H54 (cell line): ENCODE measurements at places on chromosomes 3 and 15.
A peak's percentile ranks its signal among the peaks of the same experiment; 100 is the strongest.

- no peak for DNase-seq
Measured at GRCh38 chr3:139746481-139746880, 68.7 kb upstream of the NMNAT3 start.

- no peak for DNase-seq
Measured at GRCh38 chr15:91936182-91936775, 82.8 kb downstream of the SLCO3A1 start.

- DNase-seq: no peak
Measured at GRCh38 chr3:63450634-63451363, 172.7 kb downstream of the SYNPR start.

DNA sequence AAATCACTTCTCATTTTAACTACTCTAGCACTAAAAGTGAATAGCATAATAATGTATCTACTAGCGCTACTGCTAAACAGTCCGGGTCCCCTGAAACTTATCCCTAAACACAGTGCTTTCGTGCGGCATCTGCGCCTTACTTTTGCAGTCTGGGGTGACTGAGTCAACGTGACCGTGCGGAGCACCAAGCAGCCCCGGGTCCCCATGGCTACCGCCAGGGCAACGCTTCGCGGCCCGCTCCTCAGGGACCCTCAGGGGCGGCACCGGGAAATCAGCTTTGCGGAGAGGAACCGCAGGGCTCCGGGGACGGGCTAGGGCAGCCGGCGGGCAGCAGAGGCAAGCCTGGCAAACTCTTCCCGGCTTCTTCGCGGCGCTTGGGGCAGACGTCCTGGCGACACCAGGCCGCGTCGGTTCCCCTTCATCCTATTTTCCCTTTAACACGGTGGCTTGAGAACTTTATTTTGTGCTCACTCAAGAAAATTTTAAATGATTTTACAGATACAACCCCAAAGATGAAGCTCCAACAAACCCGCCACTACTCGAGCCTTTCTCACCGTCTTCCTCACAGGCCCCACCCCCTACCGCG lies 757 bp upstream of the DIPK2A start:
- DNase-seq: peak; percentile 16

DNA sequence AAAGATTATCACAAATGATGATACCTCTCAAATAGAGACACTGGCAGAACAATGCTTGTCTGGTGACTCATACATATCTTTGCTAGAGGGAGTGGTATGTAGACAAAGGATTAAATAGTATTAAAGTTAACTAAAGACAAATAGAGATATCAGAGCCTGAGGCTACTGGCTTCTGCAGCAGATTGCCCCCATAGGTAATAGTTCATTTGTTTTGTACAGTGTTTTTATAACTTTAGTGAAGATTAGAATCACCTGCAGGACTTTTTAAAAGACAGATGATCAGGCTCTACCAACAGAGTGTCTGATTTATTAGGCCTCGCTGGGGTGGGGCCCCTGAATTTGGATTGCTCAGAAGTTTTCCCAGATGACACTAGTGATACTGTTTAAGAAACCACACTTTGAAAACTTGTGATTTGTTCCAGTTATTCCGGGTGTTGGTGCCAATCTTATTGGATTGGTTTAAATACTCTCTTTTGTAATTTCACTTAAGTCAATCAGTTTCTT lies 96.4 kb downstream of the NAALADL2 start:
- DNase-seq: no peak

DNA sequence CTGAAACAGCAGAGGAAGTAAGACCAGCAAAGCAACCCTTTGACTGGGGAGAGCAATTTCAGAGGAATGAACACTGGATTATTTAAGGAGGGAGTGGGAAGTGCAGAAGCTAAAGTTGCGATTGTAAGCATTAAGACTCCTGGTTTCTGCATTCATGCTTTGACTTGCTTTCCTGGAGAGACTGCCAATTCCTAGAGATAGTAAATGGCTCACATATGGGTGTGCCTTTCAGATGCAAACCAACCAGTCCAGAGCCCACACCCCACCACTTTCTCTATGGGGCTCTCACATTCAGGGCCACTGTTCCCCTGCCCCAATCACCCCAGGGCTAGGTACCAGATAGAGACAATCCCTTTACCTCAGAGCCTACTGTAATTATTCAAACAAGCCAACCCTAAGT lies 200.9 kb upstream of the EIF1B start:
- DNase-seq: no peak

- no peak for DNase-seq
Measured at GRCh38 chr3:66153481-66154443, 67.0 kb upstream of the SLC25A26 start.

GRCh38 chr3:98188545-98188944 lies 22.0 kb downstream of the OR5H15 start:
- DNase-seq: no peak

GRCh38 chr15:64747578-64747977 lies 27.8 kb downstream of the RBPMS2 start:
- DNase-seq: no peak

DNA sequence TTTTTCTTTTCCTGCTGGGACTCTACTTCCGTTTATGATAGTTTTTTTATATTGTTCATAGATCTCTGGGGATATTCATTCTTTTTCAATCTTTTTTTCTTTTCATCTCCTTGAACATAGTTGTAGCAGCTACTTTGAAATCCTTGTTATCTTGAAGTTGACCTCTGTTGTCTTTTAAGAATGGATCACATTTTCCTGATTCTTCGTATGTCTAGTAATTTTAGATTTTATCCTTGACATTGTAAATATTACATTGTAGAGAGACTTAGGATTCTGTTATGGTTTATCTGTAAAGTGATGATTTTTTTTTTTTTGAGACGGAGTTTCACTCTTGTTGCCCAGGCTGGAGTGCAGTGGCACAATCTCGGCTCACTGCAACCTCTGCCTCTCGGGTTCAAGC lies 20.5 kb downstream of the MKRN2 start:
- DNase-seq: no peak

DNA sequence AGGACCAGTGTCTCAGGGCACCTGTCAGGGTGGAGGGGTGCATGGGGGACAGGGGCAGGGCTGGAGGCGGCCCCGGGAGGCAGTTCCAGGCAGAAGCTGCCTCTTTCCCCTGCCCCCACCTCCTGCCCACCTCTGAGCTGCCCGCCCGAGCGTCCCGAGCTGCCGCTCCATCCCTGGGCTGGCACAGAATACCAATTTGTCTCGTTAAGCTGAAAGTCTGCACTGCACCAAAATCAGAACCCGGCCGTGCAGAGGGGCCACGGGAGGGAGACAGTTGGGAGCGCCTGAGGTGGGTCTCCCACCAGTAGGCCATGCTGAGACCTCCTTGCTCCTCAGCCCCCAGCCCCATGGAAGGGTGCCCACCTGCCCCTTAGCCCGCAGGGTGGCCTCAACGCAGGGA lies 1.3 kb upstream of the ATP2B2 start:
- DNase-seq: no peak

- DNase-seq: no peak
Measured at GRCh38 chr15:82774496-82774895, 31.4 kb downstream of the FSD2 start.

DNA sequence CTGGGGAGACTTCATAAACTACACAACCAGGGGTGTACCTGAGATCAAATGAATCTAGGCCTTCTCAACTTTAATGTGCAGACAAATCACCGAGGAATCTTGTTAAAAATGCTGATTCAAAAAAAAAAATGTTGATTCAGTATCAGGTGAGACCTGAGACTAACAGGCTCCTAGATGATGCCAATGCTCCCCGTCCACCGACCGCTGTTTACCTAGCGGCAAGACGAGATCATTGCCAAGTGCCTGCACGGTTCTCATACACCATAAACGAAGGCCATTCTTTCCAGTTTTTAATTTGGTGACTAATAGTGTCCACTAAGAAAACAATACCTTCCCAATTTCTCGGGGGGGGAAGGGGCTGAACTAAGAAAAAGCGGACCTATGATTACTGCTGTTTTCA lies 2.5 kb upstream of the FSIP1 start:
- DNase-seq: no peak

DNA sequence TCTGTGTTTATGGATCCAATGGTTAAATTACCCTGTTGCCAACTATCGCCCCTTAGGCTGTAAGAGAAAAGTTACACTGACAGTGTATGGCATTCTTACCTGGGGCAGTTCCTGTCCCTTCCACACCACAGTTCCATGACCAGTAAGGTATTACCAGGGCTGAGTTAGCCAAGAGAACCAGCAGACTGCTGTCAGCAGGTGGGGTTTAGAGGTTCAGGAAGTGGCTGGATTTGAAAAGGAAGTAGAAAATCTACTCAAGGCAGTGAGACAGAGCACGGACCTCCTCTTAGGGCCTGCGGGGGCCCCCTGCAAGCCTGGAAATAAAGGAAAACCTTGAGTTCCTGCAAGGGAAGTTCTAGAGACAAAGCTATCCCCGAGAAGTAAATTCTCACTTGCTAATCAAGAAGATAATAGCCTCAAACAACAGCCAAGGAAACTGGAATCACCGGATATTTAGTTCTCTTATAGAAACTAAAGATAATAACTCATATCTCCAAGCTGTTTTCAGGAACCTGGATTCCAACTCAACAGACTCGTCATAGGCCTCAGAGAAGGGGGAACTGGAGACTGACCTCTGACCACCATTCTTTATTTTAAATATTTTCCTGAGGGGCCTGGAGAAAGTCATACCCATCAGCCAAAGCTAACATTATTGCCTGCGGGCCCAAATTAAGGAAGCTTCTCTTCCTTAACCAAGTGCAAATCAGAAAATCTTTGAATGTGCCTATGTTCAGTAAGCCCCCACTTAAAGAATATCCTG lies 161.7 kb downstream of the ANXA2 start:
- no peak for DNase-seq

DNA sequence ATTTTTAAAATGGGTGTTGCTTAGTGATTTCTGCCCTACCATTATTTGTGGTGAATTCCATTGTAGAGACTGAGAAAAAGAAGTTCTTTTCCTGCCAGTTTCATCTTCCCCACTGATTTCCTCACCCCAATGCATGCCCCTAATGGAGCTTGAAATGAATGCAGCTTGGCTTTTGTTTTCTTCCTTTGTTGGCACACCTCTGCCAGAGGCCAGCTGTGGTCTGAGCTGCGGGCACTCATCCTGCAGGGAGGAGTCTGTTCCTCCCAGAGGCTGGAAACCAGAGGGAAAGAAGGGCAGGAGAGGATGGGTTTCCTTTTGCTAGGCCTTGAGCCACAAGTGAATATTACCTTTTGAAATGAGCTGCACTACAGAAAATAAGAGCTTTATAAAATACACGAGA lies 9.3 kb upstream of the ST8SIA2 start:
- no peak for DNase-seq

DNA sequence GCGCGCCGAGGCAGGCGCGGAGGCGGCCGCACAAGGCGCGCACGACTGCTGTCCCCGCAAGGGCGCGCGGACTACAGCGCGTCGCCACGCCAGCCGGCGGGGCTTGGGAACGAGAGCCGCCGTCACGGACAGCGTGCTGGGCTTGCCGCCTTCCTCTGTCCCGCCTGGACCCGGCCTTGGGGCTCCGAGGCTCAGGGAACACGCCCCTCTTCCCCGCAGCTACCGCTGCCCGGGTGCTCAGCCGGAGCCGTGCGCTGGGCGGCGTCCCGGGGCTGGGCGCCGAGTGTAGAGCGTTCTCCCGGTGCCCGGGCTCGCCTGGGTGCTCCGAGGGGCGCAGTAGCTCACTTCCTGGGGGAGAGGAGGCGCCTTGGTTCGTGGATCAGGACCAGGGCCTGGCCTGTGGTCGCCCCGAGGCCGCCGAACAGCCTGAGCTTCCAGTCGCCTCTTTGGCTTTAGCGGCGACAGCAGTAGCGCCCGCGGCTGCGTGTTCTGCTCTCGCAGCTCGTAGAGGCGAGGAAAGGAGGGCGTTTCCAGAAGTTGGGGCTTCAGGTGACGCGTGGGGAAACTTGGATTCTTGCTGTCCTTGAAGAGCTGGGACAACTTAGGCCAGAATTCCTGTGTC lies 226.7 kb upstream of the C2CD4B start:
- DNase-seq: no peak

DNA sequence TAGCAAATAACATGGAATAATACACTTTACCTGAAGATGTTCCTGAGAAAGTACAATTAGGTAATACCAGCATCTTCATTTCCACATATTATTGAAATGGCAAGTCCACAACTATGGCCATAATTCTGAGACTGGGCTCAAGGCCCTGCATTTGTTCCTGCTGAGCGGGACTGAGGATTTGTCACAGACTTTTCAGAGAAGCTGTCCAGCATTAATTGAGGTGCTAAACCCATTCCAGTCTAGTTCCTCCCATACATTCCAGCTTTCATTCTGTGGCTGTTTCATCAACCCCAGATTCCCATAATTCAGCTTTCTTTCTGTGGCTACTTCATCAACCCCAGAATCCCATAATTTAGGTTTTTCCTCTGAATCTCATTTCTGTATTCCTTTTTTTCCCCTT lies 293.4 kb upstream of the GBE1 start:
- no peak for DNase-seq

DNA sequence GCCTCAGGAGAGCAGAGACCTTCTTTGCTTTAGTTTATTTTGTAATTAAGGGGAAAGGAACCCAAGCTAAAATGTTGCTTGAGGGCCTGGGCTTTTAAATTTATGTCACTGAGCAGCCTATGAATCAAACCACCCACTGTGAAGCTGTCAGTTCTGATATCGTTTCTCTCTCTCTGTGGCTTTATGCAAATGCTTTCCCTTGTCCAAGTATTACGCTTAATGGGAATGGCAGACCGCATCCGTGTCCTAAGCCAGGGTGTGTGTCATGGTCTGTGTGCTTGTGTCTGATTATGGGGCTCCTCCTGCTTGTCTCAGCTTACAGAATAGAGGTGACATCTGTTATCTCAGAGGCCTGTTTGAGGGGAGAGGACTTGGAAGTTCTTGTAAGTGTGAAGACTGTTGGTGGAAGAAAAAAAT lies 82.4 kb downstream of the EBLN2 start:
- no peak for DNase-seq

GRCh38 chr3:9673082-9673481 lies 23.8 kb downstream of the MTMR14 start:
- no peak for DNase-seq

DNA sequence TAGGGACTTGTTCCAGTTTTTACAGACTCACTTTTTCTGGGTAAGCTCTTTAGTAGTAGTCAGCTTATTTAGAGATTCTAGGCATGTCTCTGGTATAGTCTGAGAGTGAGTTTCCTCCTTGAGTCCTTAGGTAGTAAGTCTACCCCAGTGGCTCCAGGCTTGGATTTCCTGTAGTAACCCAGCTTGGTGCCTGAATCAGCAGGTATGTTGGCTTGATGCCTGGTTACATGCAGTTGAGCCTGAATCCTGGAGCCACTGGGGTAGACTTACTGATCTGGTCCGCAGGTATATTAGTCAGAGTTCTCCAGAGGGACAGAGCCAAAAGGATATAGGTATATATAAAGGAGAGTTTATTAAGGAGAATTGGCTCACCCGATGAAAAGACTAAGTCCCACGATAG lies 85.8 kb upstream of the RBMS3 start:
- no peak for DNase-seq

DNA sequence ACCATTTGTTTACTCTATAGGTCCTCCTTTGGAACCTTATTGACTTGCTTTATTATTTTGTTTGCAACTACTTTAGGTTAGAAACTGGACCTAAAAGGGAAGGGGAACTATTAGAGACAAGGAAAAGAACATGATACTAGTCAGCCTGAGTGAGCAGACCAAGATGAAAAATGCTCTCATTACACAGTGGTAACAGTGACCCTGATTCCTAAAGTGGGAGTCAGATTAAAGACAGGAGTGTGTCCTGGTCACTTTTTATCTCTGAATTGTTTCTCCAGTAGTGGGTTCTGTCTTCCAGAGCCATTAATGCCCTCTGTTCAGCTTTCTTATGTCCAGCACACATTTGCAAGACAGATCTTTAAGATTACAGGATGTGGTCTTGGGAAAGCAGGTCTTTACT lies 124.1 kb downstream of the TMEM108 start:
- DNase-seq: no peak

GRCh38 chr3:94162700-94163099 lies 99.8 kb downstream of the NSUN3 start:
- DNase-seq: peak; percentile 45
